ENCODE measurements at places on chromosomes 4 and X.

- no peak for DNase-seq
Observed at GRCh38 chr4:113276464-113277170, 227.2 kb downstream of the ANK2 start.

DNA sequence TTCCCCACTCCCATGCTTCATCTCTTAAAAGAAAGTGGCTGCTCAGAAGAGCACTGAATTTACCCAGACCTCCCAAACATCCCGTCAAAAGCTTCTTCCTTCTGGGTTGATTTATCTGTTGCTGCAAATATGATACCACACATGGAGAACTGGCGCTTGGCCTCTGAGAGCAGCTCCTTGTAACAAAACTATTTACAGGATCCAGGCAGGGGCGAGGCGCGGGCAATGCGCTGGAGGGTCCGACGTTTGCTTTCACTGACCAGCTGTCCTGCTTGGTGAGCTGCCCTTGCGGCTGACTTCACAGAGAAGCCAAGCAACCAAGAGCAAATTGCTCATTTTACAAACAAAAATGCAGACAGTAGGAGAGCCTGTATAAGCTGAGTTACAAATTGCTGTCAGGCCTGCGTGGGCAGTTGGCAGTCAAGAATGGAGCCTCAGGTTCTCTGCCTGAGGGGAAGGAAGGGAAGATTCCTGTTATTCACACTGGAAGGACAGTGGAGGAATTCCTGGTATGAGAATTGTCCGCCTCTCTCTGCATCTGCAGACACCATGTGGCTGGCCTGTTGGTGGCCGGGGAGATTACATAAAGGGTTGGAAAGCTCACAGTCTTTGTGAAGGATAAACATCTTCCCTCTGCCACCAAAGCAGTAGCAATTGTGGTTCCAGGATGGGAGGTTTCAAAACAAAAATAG, 192.2 kb upstream of the LEF1 start:
- DNase-seq = no peak

DNA sequence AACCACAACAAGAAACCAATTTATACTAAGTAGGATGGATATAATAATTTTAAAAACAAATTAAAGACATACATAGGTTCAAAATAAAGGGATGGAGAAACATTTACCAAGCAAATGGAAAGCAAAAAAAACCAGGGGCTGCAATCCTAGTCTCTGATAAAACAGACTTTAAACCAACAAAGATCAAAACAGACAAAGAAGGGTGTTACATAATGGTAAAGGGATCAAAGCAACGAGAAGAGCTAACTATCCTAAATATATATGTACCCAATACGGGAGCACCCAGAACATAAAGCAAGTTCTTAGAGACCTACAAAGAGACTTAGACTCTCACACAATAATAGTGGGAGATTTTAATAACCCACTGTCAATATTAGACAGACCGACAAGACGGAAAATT, 66.6 kb downstream of the ATRX start:
- no peak for DNase-seq

DNA sequence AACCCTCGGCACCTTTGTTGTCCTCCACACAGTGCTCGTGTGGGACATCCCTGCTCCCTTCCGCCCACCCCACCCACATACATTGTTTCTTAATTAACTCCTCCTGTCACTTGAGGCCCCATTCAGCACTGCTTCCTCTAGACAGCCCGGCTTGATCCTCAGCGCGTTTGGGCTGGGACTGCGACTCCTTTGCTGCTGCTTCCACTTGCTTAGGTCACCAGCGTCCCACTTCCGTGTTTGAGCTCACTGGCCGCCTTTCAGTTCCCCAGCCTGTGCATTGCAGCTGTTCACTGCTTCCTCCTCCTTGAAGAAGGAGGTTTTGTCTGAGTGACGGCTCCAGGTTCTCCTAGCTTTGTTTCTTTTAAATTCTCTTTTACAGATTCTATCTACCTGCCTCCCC, 16.1 kb downstream of the RNF4 start:
- DNase-seq = no peak

DNA sequence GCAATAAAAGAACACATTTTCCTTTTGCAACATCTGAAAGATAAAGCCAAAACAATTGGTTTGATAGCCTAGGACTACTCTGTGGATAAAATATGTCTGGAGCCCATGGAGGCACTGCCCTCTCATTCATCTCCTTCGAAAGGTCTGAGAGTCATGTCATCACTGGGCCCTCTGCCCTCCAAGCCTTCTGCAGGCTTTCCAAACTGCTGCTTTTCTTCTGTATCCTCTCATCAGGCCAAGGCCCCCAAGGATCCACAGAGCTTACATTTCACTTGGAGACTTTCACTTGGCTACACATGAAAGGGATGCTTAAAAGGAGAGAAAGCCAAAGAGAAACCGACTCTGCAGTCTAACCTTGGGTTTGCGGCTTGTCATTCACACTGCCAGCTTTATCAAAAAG, 109.9 kb downstream of the SH3RF1 start:
- no peak for DNase-seq

GRCh38 chrX:66005830-66006449, 33.9 kb downstream of the VSIG4 start:
- DNase-seq = no peak

GRCh38 chr4:61824454-61824853, 624.3 kb downstream of the ADGRL3 start:
- no peak for DNase-seq

GRCh38 chr4:61336488-61336887, 136.4 kb downstream of the ADGRL3 start:
- peak; percentile 31 for DNase-seq

DNA sequence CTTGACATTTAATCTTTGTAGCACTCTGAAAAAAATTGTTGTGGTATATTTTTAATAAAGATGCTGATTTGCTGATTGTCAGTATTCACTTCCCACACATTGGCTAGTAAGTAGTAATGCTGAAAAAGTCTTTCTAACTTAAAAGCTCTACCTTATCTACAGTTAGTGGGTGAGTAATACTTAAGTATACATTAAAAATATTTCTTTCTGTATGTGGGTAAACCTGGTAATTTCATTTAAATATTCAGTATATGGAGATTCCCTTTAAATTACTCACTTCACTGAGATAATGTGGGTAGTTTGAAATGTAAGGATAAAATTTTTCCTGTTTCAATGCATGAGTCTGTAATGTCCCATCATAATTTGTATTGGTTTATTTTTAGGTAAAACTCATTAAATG, 5.6 kb downstream of the TMEM33 start:
- no peak for DNase-seq

- no peak for DNase-seq
Observed at GRCh38 chr4:95355021-95355420, 193.8 kb downstream of the UNC5C start.

DNA sequence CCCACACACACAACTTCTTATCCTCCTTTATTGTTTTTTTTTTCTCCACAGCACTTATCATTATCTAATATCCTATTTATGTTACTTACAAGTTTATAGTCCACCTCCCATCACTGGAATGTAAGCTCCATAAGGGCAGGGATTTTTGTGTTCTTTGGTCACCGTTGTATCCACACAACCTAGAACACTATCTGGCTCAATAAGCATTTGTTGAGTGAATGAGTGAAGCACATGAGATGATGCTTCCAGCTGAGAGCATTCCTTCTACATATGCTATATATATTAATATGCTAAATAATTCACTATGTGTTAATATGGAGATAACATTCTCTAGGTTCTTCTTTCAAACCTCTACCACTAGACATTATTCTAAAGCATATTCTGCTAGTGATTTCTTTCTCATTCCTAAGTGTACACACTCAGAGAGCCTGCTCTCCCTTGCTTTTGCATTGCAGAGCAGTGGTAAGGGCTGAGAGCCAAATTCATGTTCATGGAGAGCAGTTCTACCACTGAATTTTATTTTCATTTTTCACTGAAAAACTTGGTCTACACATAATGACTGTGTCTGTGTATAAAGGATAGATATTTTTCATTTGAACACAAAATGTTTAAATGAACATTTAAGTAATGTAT, 20.3 kb upstream of the LUZP4 start:
- no peak for DNase-seq

DNA sequence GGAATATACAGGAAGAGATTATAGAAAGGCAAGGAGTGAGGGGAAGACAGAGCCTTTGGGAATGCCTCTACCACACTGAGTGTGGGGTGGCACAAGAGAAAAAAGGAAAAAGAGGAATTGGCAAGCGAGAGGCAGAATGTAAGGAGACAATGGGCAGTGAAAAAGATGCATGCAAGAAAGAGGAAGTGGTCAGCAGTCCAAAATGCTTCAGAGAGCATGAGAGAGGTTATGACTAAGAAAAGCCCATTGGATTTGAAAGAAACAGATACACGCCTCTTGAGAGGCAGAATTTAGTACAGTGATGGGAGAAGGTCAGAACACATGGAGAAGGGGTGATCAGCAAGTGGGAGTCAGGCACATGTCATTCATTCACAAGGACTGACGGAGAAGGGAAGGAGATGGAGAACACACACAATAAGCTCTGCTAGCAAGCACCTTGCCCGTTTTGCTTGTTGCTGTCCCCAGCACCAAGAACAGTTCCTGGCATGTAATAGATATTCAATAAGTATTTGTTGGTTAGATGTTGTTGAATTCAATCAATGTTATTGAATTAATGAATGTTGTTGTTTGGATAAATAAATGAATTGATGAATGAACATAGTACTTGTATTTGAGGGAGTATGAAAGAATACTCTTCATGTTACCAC, 6.3 kb downstream of the DCHS2 start:
- no peak for DNase-seq

DNA sequence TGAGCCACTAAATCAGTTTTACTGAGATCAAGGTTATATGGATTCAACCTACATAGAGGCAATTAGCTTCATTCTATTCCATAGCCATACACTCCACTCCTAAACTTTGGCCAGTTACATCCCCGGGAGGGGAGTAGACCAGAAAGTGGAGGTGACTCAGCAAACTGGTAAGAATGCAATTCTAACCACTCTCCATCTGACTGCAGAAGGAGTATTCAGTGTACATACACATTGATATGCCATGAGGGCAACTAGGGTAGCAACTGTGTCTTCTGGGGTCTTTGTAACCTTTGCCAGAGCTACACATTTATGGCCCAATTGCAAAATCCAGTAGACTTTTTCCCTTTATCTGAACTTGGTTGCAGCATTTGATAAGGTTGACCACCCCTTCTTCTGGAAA, 7.6 kb downstream of the SLC25A43 start:
- no peak for DNase-seq

DNA sequence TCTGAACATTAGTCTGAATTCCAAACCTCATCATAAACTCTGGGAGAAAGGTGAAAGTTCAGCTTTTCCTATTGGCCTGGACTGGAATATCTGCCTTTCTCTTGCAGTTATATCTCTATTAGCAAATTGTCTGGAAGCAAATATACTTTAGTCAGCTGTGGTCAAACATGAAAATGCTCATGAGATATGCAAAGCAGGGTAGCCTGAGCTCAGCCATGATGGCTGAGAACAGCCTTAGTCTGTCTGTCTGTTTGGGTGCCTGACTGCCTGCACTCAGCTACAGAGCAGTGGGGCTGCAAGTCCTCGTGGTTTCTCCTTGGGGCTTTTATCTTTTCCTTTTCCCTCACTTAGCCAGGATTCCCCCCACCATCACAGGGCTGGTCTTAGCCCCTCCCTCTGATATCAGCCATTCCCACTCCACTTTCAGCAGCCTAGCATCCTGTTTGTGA, 19.5 kb upstream of the PGRMC2 start:
- DNase-seq = no peak

- DNase-seq = no peak
Observed at GRCh38 chrX:100409610-100410590, at the start of gene PCDH19. TSS of gene PCDH19 (minus strand) at chrX:100410273. CDS start at chrX:100408597, 1,676 bp downstream.

DNA sequence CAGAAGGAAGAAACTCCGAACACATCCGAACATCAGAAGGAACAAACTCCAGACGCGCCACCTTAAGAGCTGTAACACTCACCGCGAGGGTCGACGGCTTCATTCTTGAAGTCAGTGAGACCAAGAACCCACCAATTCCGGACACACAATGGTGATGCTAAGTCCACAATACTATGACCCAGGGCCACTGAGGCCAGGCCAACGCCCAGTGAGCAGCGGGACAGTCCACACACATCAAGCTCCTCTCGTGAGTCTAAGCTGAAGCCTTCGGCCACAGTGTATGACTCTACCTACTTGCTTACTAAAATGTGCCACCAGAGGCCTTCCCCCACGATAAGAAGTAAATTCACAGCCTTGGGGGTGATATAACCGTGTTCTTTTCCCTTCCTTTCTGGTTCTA, 10.2 kb upstream of the CDKN2AIP start:
- DNase-seq = no peak

DNA sequence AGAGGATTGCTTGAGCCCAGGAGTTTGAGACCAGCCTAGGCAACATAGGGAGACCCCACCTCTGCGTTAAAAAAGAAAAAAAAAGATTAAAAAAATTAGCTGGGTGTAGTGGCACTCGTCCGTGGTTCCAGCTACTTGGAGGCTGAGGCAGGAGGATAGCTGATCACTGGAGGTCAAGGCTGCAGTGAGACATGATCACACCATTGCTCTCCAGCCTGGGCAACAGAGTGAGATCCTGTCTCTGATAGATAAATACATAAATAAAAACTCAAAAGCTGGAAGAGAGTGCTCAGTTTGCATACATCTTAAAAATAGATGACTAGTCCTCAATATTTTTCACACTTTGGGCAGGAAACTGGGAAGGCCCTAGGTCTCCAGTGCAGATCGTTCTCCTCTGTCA, 54.1 kb downstream of the TMEM131L start:
- no peak for DNase-seq

- DNase-seq = no peak
Observed at GRCh38 chr4:174265916-174266315, 17.6 kb downstream of the FBXO8 start.

- DNase-seq = no peak
Observed at GRCh38 chrX:56125946-56126345, 106.2 kb upstream of the KLF8 start.

DNA sequence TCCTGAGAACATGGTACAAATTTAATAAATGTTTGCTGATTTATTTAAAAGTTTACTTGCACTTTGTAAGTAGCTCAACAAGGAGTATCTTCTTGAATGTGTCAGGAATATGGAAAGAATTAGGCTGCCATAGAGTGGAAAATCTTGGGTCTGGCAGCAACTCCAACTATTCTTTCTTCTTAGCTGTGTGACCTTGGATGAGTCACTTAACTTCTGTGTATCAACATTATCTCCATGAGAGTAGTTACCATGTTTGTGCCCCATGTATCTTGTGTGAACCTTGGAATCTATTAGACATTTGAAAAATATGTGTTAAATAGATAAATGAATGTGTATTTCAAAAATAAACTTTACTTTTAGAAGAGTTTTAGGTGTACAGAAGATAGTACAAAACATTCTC, 348.8 kb downstream of the GBA3 start:
- DNase-seq = no peak

- no peak for DNase-seq
Observed at GRCh38 chr4:67727124-67727850, 26.3 kb upstream of the UBA6 start.

DNA sequence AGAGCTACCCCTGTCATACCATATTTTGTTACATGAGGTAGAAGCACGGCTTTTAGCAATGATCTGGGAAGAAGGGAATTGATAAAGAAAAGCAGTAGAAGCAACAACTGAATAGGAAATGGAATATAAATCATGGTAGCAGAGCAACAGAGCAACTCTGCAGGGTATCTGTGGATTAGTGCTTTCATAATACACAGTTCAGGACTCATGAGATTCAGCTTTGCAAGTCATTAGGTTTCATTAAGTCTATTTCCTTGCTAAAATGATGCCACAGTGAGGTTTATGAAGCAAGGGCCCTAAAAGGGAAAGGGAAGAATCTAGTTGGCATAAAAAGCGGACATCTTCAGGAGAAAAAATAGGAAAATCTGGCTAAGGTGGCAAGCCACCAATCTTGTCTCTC, 45.6 kb upstream of the GRPR start:
- no peak for DNase-seq
